ENCODE measurements at places on chromosomes 2 and 18.

DNA sequence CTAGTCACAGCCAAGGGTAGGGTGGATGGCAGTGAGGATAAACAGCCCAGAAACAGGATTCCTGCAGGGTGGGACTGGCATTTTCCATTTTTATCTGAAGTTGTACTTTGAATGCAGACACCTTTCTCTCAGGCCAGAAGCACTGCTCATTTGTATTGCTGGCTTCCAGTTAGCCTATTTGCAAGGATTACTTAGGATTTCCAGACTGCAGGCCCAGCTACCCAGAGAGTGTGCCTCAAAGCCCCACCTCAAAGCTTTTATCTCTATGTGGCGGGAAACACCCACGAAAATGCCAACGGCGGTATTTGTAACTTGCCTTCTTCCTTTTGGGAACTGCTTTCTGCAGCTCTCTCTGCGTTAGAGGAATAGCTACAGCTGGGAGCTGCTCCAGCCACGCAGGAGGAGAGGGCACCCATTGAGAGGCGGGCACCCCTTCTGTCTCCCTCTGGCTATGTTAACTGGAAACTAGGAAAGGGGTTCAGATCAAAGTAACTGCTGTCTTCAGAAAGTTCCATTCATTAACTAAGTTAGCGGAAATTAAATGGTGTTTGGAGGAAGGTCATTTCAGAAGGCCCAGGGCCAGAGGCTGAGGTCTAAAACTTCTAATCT is 144.9 kb downstream of the TGIF1 start:
- peak; percentile 5 for DNase-seq

DNA sequence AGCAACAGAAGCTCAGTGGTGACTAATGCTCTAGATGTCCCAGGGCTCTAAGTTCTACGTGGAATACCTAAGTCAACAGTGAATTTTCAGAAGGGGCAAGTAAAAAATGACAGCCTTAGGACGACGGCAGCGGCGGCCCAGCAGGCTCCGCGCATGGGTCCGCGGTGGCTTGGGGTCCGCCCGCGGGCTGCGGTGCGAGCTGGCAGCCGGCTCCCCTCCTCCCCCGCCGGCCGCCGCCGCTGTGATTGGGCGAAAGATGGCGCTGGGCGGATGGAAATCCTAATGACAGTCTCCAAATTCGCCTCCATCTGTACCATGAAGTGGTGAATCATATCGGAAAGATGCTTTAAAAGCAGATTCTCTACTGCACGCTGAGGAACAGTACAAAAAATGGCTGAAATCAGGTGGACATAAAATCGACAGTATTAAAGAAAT is 74.7 kb downstream of the HNRNPLL start:
- peak; percentile 75 for DNase-seq

- DNase-seq, result no peak
Measured at GRCh38 chr2:181268174-181268867, 188.9 kb upstream of the ITGA4 start.

GRCh38 chr2:45808294-45808800 is 156.9 kb downstream of the PRKCE start:
- no peak for DNase-seq

DNA sequence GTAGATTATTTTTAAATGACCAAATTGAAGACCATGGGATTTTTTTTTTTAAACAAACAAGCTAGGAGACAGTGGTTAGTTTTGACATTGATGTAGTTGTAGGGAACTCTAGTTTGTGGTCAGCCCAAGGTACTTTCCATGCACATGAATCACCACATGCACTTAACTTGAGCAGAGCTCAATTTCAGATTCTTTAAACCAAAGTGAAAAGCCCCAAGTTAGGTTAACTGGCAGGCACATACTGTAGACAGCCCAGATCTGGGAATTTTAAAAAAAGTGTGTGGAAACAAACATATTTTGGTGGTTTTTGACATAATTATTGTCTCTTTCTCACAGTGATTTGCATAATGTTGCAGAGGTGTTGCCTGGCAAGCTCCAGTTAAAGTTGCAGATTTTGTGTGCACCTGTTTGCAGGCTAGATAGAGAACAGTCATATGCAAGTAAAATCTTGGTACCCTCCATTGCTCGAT is 88.4 kb downstream of the BCL2L11 start:
- no peak for DNase-seq

GRCh38 chr18:32552421-32553030 is 81.8 kb upstream of the GAREM1 start:
- peak; percentile 57 for DNase-seq

DNA sequence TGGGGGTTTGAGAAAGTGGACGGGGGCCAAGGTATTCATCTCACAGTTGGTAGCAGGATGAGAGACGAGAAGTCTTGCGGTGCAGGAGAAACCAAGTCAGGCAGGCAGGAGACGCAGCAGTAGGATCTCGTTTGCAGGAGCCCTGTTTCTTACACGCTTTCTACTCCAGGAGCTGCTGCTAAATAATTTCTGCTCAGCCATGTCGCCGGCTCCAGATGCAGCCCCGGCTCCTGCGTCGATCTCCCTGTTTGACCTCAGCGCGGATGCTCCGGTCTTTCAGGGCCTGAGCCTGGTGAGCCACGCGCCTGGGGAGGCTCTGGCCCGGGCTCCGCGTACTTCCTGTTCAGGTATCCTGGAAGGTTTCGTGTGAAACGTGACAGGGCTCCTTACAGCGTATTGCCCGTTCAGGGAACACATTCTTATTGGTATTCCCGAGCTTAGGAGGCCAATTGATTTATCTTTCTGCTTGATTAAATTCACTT is 494 bp downstream of the ANKZF1 start:
- peak; percentile 41 for DNase-seq

- no peak for DNase-seq
Measured at GRCh38 chr2:237966250-237966564, 607 bp upstream of the UBE2F start.

- DNase-seq, result no peak
Measured at GRCh38 chr2:238240757-238241711, 1.2 kb upstream of the HES6 start.

- DNase-seq, result no peak
Measured at GRCh38 chr2:202377207-202377761, 1.2 kb downstream of the BMPR2 start.

GRCh38 chr2:159926695-159927094 is 128.7 kb upstream of the CD302 start:
- DNase-seq, result no peak

GRCh38 chr2:230658877-230659652 is 53.6 kb upstream of the CAB39 start:
- DNase-seq, result no peak

DNA sequence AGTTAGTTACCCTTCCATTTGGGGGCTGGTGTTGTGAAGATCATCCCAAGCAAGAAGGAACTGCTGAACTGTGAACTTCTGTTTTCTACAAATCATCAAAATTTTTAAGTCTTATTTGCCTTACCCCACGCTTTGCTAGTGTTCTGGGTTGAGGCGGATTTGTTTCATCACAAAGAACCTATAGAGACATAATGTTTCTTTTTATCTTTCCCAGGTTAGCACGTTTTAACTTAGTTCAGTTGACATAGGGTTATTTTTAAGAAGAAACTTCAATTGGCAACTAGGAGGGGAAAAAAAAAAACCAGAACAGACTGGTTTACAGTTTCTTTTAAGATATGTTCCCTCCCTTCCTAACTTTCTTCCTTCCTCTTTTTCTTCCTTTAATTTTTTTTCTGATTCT is 31.1 kb upstream of the CERS6 start:
- no peak for DNase-seq

GRCh38 chr2:162749994-162750393 is 88.6 kb downstream of the KCNH7 start:
- no peak for DNase-seq

DNA sequence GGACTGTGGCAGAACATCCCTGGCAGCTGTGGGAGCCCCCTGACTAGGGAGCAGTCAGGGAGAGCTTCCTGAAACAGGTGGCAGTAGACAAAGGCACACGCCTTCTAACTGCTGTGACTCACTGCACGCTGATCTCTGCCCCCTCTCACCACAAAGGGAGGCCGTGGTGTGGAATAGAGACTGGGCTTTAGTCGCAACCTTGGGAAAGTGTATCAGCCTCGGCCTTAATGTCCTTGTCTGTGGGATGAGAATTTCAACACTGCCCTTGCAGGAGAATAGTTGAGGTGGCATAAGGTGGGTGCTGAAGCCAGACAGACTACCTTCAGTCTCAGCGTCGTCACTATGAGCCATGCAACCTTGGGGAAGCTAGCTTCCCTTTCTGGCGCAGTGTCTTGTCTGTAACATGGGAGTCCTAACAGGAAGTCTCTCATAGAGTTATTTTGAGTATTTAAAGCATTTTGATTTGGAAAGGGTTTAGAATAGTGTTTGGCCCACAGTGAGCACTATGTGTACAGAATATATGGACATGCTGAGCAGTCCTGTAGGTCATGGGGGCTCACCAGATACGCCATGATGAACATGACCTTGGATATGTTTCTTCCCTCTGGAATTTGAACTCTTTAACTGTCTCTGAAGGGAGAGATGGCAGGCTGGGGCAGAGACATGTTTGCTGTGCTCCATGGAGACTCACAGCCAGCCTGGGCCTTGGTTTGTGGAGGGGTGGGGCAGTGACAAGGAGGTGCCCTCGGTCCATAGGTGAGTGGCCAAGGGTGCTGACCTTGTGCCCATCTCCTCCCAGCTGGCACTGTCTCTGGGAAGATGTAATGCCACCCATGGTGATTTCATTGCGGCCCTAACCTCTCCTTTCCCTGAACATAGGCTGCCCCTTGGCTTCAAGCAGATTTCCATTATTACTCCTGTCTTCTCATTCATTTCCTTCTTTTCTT is 29.5 kb upstream of the SMAD7 start:
- DNase-seq, result no peak

DNA sequence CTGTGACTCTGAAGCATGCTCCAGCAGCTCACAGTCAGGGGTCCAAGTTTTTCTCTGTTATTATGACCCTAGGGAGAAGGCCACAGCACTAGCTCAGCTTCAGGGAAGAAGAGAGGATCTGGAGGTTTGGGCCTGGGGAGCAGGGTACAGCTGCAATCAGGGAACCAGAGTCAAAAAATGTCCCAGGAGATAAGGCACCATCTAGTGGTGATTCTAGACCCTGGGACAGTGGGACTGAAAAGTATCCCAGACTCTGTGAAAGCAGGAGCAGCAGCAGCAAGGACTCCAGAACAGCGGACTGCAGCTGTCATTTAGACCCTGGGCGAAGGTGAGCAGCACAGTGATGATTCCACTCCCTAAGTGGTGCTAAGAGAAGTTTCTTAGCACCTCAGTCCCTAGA is 278.4 kb upstream of the DDX18 start:
- no peak for DNase-seq

DNA sequence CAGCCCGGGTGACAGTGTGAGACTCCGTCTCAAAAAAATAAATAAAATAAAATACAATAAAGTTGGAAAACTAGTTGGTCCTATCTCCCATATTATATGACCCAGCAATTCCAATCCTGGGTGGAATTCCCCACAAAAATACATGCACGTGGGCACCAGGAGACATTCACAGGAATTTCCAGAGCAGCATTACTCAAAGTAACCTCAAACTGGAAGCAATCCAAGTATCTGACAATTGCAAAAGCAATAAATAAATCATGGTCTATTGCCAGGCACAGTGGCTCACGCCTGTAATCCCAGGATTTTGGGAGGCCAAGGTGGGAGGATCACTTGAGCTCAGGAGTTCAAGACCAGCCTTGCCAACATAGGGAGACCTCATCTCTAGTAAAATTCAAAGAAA is 101.2 kb upstream of the MAP4K4 start:
- no peak for DNase-seq

DNA sequence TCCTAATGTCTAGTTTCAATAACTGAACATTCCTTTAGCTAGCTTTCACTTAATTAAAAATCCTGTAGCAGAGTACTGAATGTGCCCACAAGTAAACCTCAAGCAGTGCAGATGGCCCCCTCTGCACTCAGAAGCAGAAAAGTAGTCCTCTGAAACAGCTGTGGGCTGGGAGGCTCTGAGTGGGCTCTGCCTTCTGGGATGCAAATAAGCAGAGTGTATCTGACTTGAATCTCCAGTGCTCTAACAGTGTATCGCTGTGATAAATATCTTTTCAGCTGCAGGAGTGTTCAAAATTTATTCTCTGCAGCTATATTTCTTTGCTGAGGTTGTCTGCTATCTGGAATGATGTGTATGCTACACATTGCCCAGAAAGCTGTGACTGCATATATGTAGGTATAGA is 44.8 kb upstream of the SYT4 start:
- DNase-seq, result no peak

GRCh38 chr2:64327510-64328414 is 126.2 kb upstream of the LGALSL start:
- peak; percentile 41 for DNase-seq

- no peak for DNase-seq
Measured at GRCh38 chr2:108926561-108927380, 62.2 kb downstream of the EDAR start.

DNA sequence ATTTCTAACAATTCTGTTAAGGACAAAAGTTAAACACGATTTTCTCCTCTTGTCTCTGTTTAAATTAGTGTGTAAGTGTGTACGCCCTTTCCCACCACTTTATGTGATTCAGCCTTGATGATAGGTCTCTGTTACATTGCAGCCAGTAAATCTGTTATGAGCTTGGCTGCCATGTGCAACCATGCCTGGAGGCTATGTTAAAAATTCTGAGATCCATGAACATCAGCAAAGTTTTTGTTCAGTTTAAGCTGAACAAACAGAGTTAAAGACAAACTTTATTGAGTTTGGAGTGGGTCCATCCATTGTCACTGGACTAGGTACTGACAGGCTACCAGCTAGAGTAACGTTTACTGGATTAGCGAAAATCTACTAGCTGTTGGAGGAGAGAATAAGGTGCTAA is 110.4 kb downstream of the NCKAP5 start:
- no peak for DNase-seq

- no peak for DNase-seq
Measured at GRCh38 chr2:24762518-24762917, 30.7 kb downstream of the PTRHD1 start.

DNA sequence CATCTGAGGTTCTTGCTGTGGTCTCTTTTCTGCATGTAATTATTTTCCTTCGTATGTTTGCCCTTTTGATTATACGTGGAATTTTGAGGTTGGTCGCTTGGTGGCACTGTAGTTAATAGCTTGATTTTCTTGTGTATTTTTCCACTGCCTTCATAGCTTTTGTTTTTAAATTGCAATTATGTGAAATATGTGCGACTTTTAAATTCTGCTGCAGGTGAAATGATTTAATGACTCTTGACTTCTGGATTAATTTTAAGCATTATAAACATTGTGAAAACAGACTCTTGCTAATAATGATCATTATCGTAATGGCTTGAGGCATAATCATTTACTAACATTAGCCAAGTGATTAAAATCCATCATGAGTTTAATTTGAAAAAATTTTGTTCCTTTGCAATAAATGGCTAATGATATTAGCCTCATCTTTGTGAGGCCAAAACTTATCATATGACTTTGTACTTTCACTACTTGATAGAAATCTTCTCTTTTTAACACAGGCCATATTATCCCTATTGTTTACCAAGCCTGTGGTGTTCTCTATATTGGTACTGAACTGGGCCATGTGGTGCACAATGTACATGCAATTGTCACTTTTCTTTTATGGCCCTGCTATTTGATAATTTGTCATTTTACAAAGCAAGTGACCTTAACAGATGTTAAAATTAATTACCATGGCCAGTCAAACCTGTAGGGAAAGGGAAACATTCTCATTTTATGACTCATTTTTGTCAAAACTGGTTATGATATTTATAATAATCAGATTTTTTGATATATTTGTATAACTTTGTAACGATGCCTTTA is 62.8 kb upstream of the NEUROD1 start:
- peak; percentile 61 for DNase-seq

GRCh38 chr2:213868526-213868925 is 542.3 kb upstream of the VWC2L start:
- DNase-seq, result no peak

Data from AG08395 (cell line).